CD4-positive, alpha-beta T cell (primary cell): ENCODE measurements at places on chromosomes 5 and 9. TPM values are rescaled to one million over a fixed set of nuclear protein-coding genes. Genes with fewer than 3 reads are reported as not detected.

DNA sequence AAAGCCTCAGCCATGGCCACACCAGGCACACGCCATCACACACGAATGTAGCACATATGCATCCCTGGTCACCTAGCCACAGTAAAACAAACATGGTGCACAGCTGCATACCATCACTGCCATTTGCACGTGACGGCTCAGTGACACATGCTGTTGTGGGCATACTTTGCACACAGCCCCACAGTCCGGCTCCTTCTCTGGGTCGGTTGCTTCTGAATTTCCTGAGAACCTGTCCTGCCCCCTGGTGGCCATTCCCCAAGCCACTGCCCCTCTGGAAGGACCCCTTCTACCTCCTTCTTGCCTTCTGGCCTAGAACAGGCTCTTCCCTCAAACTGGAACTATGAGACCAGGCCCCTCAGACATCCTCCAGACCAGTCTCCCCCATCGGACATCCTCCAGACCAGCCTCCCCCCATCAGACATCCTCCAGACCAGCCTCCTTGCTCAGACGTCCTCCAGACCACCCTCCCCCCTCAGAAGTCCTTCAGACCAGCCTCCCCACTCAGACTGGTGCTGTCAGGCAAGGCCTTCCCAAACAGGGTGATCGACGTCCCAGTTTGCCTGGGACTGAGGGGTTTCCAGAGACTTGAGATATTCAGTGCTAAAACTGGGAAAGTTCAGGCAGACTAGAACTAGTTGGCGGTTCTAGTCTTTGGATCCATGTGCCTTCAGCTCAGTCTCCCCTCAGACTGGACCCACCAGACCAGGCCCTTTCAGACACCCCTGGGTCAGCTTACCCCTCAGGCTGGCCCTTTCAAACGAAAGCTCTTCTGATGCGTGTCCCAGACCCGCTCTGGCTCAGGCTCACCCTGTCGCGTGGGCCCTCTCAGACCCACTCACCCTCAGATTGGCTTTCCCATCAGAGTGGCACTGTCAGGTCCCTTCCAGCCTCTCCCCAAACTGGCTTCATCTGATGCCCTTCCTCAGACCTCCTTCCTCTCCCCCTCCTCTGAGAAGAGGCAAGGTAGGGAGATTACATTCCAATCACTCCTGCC is 24.3 kb upstream of the ENHO start:
- peak; percentile 51 for DNase-seq

The GABRB2 gene
- not detected for total RNA-seq

DNA sequence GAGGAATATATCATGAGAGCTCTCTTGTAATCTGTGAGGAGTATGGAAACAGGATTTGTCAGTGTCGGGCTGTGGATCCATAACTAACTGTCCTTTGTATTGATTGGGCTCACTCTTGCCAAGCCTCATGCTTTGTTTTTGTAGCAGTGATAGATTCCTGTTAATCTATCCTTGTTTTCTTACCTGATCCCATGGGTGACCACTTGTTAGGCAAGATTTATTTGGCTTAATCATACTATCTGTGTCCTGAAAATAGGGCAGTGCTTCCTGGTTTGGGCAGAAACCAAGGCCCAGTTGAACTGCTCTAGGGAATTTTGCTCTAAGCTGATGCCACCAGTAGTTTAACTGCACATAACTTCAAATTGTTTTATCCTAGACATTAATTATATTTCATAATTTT is 6.1 kb downstream of the NDFIP1 start:
- no peak for DNase-seq

The ADRA1B gene
- total RNA-seq: not detected

- DNase-seq: peak; percentile 29
Observed at GRCh38 chr5:150457121-150457520, 7.6 kb upstream of the RPS14 start.

GRCh38 chr9:137178939-137179630 is 7.2 kb upstream of the TMEM210 start:
- DNase-seq: no peak

DNA sequence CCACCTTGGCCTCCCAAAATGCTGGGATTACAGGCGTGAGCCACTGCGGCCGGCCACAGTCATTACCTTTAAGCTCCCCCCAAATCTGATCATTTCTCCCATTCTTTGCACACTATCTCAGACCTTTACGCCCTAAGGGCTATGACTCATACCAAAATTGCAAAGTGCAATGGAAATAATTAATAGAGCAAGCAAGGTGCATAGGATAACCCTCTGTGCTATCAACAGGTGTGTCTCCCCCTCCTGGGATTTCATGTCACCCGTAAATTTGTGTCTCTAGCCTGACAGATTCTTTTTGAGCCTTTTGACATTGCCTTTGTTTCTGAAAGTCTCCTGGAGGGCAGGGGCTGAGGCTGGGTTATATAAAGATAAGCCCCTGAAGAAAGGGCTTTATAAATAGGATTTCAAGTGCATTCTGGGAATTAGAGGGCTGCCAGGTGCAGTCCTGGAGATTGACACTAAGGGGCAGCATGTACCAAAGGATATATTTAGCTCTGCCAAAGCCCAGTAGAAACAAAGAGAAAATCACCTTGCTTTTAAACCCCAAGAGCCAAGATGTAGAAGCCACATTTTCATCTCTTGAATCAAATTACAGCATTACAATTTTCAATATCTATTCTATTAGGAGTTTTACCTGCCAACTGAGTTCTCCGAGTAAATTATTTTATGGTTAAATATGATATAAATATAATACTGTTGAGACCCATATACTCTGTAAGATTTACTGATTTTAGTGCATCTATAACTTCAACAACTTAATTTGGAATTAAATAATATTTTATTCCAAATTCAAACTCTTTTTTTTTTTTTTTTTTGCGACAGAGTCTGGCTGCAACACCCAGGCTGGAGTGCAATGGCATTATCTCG is 18.2 kb downstream of the S100Z start:
- DNase-seq: peak; percentile 24
